ENCODE measurements at places on chromosomes 3 and 15. TPM values are rescaled to one million over a fixed set of nuclear protein-coding genes. Genes with fewer than 3 reads are reported as not detected.

- no peaks in the 10 kb centered on the region for H3K4me1 ChIP-seq
- no peak overlapping the region for H3K27ac ChIP-seq
- no peak for DNase-seq
- no peaks in the 10 kb centered on the region for H3K36me3 ChIP-seq
- no peaks in the 10 kb centered on the region for H3K27me3 ChIP-seq
- H3K4me3 ChIP-seq = no peak overlapping the region
Observed at GRCh38 chr3:51896607-51897305, 6.4 kb downstream of the IQCF1 start.

GRCh38 chr3:196740481-196741248 lies 1.0 kb downstream of the PAK2 start:
- peak overlapping the region; percentile 99 for H3K27ac ChIP-seq
- H3K4me1 ChIP-seq = peaks cover 21% of the 10 kb centered on the region
- no peaks in the 10 kb centered on the region for H3K27me3 ChIP-seq

- peaks cover 94% of the 10 kb centered on the region for H3K4me1 ChIP-seq
- no peaks in the 10 kb centered on the region for H3K27me3 ChIP-seq
- peak overlapping the region; percentile 88 for H3K27ac ChIP-seq
- no peaks in the 10 kb centered on the region for H3K36me3 ChIP-seq
- H3K4me3 ChIP-seq = no peak overlapping the region
Observed at GRCh38 chr15:40097968-40098476, 10.7 kb downstream of the BMF start.

DNA sequence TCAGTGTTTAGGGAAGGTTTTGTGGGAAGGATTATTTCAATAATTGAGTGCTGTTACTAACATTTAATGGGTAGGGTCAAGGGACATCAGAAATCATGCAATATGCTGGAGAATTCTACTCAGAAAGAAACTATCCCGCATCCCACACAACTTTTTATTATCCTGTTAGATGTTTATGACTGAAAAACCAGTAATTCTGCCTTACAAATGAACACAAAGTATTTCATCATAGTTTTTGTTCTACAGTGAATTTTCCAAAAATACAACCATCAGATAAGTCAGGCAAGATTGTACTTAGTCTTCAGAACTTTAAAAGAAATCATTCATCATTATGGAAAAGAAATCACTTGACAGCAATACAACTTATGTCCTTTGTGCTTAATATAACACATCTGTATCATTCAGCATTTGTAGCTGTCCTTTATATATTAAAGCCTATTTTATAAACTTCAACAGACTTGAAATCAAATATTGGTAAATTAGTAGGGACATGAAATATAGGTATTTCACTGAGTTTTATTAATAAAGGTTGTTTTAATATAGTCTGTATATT lies 61.9 kb downstream of the TRPM7 start:
- H3K4me3 ChIP-seq = no peak overlapping the region
- peaks cover 56% of the 10 kb centered on the region for H3K36me3 ChIP-seq
- no peaks in the 10 kb centered on the region for H3K27me3 ChIP-seq
- no peak for DNase-seq

- no peaks in the 10 kb centered on the region for H3K27me3 ChIP-seq
- DNase-seq = no peak
- no peaks in the 10 kb centered on the region for H3K4me1 ChIP-seq
- no peak overlapping the region for H3K27ac ChIP-seq
- H3K4me3 ChIP-seq = no peak overlapping the region
Observed at GRCh38 chr15:25381579-25381978, 57.2 kb downstream of the UBE3A start.

GRCh38 chr3:77354958-77355357 lies 315.1 kb downstream of the ROBO2 start:
- DNase-seq = no peak
- no peaks in the 10 kb centered on the region for H3K27me3 ChIP-seq
- H3K27ac ChIP-seq = no peak overlapping the region
- no peak overlapping the region for H3K4me3 ChIP-seq
- H3K36me3 ChIP-seq = no peaks in the 10 kb centered on the region
- H3K4me1 ChIP-seq = no peaks in the 10 kb centered on the region

GRCh38 chr15:89980896-89981295 lies 20.2 kb upstream of the ZNF710 start:
- no peaks in the 10 kb centered on the region for H3K27me3 ChIP-seq
- H3K4me3 ChIP-seq = no peak overlapping the region
- H3K27ac ChIP-seq = no peak overlapping the region
- H3K36me3 ChIP-seq = no peaks in the 10 kb centered on the region
- H3K4me1 ChIP-seq = no peaks in the 10 kb centered on the region

The SIN3A gene
- total RNA-seq = 55.2 TPM

The VIPR1 gene
- total RNA-seq = 72.3 TPM

The MORC1 gene
- total RNA-seq = not detected

The GOLGA8T gene
- total RNA-seq = not detected

The GAP43 gene
- total RNA-seq = not detected

The ACKR4 gene
- 8.9 TPM for total RNA-seq
